ENCODE measurements at places on chromosomes 1 and 21.

DNA sequence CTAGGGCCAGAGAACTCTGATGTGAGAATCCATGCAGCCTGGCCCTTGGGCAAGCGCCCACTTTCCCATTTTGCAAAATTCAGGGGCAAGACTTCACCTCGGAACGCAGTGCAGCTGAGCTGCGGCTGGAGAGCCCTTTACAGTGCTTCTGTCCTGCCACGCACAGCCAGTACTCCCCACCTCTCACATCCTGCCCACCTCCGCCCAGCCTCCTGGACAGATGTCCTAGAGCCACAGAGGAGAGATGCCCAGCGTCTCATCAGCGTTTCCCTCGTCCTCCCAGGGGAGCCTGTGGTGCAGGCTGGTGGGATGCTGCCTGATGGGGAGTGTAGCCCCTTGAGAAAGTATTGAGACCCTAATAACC, 29.6 kb downstream of the RUNX3 start:
- peak; percentile 50 for DNase-seq

DNA sequence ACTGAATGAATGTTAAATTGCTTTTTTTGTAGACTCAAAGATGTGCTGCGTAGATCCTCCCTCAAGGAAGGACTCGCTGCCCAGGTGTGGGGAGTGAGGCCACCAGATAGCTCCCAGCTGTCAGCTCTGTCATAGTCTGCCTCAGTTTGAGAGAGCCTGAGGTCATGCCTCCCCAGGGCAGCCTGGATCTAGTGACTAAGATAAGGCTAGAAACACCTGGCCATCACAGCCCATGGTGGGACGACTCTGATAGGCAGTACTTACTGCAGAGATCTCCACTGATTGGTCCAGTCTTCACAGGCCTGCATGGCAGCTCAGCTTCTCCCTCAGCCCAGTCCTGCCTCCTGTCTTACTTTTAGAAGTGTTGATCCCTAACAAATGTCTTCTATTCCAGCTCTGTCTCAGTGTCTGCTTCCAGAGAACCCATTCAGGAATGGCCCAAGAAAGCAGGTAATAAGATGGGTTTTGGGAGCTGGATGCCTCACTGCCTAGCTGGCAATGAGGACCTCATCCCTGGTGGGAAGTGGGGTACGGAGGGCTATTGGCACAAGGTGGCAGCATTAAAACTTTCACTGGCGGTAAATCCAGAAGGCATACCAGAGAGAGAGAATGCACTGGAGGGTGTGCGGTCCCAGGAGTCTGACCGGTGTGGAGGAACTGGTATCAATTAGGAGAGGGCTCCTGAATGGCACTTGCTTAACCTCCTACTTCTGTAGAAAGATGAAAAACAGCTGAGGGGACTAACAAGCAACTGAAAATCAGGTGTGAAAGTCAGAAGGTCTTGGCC, 55.3 kb upstream of the GPR37L1 start:
- peak; percentile 75 for DNase-seq

- no peak for DNase-seq
Observed at GRCh38 chr1:32676945-32677344, 25.6 kb downstream of the SYNC start.

- DNase-seq, result no peak
Observed at GRCh38 chr1:61424382-61424781, 300.6 kb downstream of the TM2D1 start.

GRCh38 chr1:117770981-117771531, 158.4 kb downstream of the GDAP2 start:
- no peak for DNase-seq

- no peak for DNase-seq
Observed at GRCh38 chr1:39272798-39273469, 68.4 kb downstream of the MACF1 start.

GRCh38 chr1:165855010-165855838, 27.8 kb downstream of the UCK2 start:
- DNase-seq, result no peak

GRCh38 chr1:108537976-108538375, 21.9 kb upstream of the EEIG2 start:
- no peak for DNase-seq

All from islet precursor cell (in vitro differentiated cells).